Stimulated activated CD4-positive, alpha-beta T cell treated with anti-CD3 and anti-CD28 coated beads, Interleukin-12 subunit alpha, Interleukin-12 subunit beta, amount 100 ng/mL, for 24 hours (primary cell): ENCODE measurements at places on chromosomes 3 and 15.

DNA sequence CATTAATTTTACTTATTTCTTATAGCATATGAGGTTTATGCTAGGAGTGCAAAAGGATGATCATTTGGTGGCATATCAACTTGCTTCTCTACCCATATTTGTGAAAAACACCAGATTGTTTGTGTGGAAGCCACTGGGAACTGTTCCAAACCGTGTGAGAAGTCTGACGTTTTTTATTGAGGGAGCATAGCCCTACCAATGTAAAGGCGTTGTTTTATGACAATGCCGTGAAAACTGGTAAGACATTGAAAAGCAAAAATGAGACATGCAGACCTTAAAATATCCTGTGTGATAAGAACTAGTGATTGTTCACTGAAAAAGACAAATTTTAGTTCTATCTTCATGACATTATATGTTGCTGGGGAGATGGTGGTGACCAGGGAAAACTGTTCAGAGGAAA lies 87.8 kb downstream of the CHL1 start:
- DNase-seq: no peak

DNA sequence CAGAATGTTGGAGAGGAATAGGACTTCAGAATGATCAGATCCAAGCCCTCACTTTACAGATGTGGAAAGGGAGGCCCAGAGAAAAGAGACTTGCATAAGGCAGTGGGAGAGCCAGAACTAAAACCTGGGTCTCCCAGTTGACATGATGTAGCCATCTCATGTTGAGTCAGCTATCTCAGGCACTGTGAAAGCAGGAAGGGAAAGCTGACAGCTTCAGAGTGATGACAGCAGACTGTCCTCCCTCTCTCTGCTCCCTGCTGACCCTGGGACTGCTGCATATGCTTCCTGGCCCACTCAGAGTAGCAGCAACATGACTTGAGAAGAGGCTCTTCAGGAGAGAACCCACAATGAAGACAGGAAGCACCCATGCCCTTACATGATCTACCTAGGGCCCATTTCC lies 14.7 kb downstream of the FHIT start:
- no peak for DNase-seq

DNA sequence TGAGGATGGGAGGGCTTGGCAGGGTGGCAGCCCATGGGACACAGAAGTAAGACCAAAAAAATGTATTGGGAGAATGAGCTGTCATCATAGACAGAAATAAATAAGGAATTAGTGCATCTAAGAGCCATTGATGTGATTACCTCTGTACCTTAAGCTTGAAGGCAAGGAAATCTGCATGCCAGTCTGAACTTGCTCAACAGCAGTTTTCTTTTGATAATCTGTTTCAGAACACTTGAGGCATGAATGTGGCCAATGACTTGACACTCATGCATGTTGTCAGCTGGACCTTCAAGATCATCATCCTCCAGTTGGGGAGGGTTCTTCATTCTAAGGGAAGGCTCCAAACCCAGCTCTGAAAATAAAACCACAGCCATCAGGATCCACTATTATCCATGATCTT lies 148.5 kb downstream of the DCLK3 start:
- DNase-seq: no peak

DNA sequence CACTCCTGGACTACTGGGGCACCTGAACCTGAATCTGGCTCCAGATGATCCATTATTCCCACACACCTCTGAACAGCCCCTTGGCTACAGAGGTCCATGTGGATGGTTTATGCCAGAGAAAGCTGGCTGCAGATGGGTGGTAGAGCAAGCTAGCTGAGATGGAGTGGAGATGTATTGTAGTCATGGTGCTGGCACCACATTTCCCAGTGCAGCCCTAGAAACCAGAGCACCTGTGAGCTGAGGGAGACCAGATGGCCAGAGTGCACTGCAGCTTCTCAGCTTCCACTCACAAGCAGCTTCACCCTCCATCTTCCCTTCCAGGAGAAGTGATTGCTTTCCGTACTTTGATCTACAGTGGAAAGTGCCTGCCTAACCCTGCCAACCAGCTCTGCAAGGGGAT lies 29.9 kb downstream of the RBP1 start:
- DNase-seq: no peak

DNA sequence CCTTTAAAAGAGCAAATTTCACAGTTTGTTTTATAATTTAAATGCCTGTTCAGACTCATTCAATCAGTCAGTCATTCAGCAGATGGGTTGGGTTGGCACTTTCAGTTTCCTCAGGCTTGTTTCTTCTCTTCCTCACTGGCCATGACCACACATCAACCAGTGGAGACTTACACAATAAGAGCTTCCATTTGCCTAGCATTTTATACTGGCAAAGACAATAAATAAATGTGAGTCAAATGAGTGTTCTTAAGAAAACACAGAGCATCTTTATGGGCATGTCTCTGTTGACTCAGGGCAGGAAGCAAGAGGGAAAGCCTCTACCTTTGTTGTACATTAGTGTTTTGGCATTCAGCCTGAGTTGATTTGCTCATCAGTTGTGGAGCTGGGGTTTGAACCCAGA lies 122.6 kb downstream of the EPHB1 start:
- DNase-seq: no peak

DNA sequence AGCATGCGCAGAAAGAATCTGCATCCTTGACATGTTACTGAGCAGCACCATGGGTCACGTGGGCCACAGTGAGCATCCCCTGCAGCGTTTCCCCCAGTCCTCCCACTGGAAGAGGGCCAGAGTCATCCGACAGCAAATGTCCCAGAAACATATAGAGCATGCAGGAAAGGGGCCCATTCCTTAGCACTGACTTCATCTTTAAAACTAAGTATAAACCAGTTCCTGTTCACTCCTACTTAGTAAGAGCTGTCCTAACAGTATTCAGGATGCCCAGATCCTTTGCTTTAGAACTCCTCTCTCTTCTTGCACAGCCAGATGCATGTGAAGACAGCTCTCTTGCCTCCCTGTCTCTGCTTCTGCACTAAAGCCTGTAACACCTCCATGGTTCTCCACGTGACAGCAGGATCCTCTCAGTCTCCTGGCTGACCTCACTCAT lies 79.3 kb upstream of the OXTR start:
- DNase-seq: no peak

- DNase-seq: no peak
Measured at GRCh38 chr3:36562945-36563344, 182.6 kb downstream of the STAC start.

GRCh38 chr15:72784456-72784876 lies 908 bp upstream of the ADPGK start:
- DNase-seq: no peak

GRCh38 chr3:150074277-150074676 lies 103.6 kb upstream of the PFN2 start:
- DNase-seq: no peak
